Tibial artery (tissue), 4 donors: ENCODE measurements at places on chromosomes 5 and 9.

DNA sequence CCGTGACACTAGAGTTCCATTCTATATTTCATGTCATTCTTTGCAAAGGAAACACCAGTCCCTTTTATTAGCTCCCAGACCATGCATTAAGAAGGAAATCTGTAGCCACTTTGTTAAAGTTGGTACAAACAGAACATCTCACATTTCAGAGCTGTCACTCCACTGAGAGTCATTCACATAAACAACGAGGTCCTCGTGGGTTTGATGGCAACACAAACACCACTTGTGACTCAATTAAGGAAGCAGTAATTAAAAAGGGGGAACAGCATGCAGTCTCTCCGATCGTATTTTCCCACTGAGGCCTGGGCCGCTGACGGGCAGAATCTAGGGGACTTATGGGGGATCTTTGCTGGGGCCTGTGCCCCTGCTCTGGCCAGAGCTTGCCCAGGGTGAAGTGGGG, 94.2 kb upstream of the ZNF618 start:
- no peak overlapping the region for H3K27ac ChIP-seq
- H3K27me3 ChIP-seq = no peaks in the 10 kb centered on the region
- H3K36me3 ChIP-seq = no peaks in the 10 kb centered on the region
- H3K4me1 ChIP-seq = peaks cover 5% of the 10 kb centered on the region
- no peak overlapping the region for H3K4me3 ChIP-seq

DNA sequence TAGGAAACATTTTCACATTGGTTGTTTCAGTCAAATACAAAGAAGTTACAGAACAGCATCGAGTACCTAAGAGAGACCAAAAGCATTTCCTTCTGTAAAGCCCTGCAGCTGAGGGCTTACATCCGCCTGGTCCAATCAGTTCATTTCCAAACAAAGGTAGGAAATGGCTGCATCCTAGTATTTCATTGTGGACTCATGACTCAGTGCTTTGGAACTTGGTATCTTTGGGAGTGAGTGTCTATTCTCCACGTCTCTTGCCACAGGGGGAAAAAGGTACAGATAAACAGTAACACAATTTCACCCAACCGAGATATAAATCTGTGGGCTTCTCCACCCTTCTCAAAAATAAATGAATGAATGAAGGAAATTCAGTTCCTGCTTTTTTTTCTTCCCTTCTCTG, 75.4 kb downstream of the NFIB start:
- no peak overlapping the region for H3K27ac ChIP-seq
- no peaks in the 10 kb centered on the region for H3K36me3 ChIP-seq
- DNase-seq = no peak

DNA sequence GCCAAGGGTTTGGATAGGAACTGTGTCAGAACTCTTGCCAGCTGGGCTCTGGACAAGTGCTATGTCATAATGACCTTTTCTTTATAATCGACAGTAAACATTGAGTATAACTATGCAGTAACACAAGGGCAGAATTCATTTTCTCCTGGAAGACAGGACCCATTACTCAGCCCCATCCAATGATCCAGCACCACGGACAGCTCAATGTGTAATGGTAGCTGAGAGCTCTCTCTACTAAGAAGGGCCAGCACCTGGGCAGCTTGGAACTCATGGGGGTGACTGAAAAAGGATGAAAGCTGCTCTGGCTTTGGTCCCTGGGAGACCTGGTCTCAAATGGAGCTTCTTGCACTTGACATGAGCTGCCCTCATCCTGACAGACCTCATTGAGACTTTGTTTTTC, 347.8 kb downstream of the TRIM32 start:
- no peaks in the 10 kb centered on the region for H3K36me3 ChIP-seq
- H3K4me3 ChIP-seq = no peak overlapping the region
- H3K4me1 ChIP-seq = no peaks in the 10 kb centered on the region
- H3K27ac ChIP-seq = no peak overlapping the region
- no peak for DNase-seq

DNA sequence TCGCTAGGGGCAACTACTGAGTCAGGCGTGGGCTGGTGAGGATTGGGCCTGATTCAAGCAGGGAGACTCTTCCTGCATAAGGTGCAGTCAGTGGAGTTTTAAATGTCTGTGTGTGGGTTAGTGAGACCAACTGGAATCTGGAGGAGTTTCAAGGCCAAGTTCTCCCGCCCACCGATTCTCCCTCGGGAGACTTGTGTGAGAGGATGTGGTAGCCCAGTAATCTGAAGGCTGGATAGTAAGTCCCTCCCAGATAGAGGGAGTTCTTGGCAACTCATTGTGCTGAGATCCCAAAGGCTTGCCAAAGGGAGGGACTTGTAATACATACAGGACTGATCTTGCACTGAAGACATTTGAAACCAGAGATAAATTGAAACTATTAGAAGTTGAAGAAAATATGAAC, 51.8 kb downstream of the WDR36 start:
- H3K4me3 ChIP-seq = no peak overlapping the region
- H3K27me3 ChIP-seq = no peaks in the 10 kb centered on the region
- DNase-seq = peak; percentile 37
- no peaks in the 10 kb centered on the region for H3K4me1 ChIP-seq

- peaks cover 5% of the 10 kb centered on the region for H3K36me3 ChIP-seq
- no peaks in the 10 kb centered on the region for H3K27me3 ChIP-seq
- H3K27ac ChIP-seq = peak overlapping the region; percentile 3
- peaks cover 2% of the 10 kb centered on the region for H3K4me1 ChIP-seq
Observed at GRCh38 chr5:157747766-157748700, 4.5 kb downstream of the LSM11 start.

GRCh38 chr5:78293851-78294247, 649 bp downstream of the AP3B1 start:
- no peaks in the 10 kb centered on the region for H3K4me1 ChIP-seq
- no peak for DNase-seq
- H3K36me3 ChIP-seq = no peaks in the 10 kb centered on the region
- peak overlapping the region; percentile 90 for H3K4me3 ChIP-seq
- no peaks in the 10 kb centered on the region for H3K27me3 ChIP-seq

DNA sequence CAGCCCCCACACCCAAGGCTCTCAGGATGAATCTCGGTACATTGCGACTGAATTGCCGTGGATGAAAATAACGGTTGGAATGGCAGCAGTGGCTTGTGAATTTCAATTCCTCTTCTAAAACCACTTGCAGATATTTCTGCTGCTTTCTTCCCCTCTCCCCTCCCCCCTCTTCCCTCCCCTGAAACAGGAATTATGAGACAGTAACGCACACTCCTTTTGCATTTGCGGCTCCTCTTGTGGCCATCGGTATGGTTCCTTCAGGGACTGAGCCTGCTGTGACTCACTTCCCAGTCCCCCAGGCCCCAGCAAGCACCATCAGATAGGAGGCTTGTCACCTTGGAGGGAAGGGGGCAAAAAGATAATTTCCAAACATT, 9.7 kb downstream of the DCANP1 start:
- no peak for DNase-seq
- peaks cover 4% of the 10 kb centered on the region for H3K4me1 ChIP-seq
- H3K4me3 ChIP-seq = no peak overlapping the region
- no peaks in the 10 kb centered on the region for H3K27me3 ChIP-seq

- no peak for DNase-seq
- no peaks in the 10 kb centered on the region for H3K36me3 ChIP-seq
- H3K4me1 ChIP-seq = no peaks in the 10 kb centered on the region
- H3K27ac ChIP-seq = no peak overlapping the region
- no peak overlapping the region for H3K4me3 ChIP-seq
Observed at GRCh38 chr5:160494451-160494850, 72.8 kb downstream of the PTTG1 start.

GRCh38 chr9:74444369-74444768, 52.8 kb upstream of the RORB start:
- no peaks in the 10 kb centered on the region for H3K27me3 ChIP-seq
- no peak overlapping the region for H3K4me3 ChIP-seq
- no peaks in the 10 kb centered on the region for H3K36me3 ChIP-seq
- DNase-seq = no peak

DNA sequence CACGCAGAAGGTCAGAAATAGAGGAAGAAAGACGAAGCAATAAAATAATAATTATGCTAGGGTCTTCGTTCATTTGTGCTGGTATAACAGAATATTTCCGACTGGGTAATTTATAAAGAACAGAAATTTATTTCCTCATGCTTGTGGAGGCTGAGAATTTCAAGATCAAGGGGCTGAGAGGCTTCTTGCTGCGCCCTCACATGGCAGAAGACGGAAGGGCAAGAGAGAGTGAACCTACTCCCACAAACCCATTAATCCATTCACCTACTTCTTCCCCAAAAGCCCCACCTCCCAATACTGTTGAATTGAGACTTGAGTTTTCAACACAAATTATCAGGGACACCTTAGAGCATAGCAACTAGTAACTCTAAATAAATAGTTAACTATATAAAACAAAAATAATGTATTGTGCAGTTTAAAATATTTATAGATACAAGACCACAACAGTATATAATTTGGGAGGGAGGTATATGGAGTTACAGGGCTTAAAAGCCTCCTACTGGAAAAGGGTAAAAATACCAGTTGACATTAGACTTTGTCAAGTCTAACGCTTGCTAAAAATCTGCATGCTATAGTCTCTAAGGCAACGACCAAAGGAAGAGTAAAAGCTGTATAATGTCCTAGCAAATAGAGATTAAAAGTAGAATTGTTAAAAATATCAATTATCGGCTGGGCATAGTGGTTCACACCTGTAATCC, 40.3 kb upstream of the NAA35 start:
- H3K36me3 ChIP-seq = no peaks in the 10 kb centered on the region
- no peaks in the 10 kb centered on the region for H3K4me1 ChIP-seq
- no peak overlapping the region for H3K27ac ChIP-seq
- no peaks in the 10 kb centered on the region for H3K27me3 ChIP-seq
- H3K4me3 ChIP-seq = no peak overlapping the region

DNA sequence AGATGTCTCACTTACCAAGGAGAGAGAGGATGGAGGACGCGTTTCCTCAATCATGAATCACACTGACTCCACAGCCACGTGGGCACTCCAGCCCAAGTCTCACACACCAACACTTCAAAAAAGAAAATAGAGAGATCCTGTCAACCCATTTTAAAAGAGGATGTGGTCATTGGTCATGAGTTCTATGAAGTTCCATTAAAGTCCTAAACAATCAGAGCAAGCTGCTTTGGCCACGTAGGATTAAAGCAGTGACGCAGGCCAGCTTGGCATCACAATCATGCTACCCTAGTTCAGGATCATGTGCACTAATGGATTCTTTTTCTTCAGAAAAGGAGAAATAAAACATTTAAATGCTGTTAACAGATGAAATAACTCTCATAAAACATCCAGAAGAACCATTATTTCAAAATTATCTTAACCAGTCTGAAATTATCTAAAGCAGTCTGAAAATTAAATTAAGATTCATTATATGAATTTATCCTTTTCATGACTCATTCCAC, 108.1 kb downstream of the SEMA5A start:
- no peaks in the 10 kb centered on the region for H3K4me1 ChIP-seq
- no peaks in the 10 kb centered on the region for H3K27me3 ChIP-seq
- no peak overlapping the region for H3K4me3 ChIP-seq
- DNase-seq = no peak
- no peak overlapping the region for H3K27ac ChIP-seq
- no peaks in the 10 kb centered on the region for H3K36me3 ChIP-seq

DNA sequence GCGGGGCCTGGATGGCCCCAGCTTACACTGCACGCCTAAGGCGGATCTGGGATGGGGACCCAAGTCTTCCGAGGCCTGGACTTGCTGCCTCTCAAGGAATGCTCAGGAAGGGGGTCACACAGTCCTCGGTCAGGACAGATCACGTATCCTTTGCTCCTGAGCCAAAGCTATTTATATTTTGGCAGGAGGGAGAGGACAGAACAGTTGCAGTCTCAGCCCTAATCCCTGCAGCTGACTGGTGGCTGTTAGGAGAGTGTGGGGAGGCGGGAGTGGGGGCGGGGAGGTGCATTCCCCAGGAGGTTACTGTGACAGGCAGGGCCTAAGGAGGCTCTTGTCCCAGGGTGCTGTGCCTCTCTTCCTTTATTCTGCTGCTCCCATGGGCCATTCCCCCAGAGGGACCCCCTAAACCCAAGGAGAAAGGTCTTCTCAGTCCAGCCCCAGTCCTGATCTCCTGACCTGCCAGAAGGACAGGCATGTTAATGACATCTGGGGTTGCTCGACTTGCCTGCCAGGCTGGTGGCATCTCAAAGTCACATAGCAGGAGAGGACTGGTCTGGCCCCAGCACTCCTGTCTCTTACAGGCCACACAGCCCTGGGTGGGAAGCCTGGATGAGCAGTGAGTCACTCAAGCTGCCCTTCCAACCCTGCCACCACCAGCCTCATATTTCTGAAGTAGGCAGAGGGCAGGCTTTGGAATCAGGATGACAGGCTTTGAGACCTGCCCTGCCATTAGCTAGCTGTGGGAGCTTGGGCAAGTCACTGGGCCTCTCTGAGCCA, 51.9 kb downstream of the COL27A1 start:
- H3K36me3 ChIP-seq = no peaks in the 10 kb centered on the region
- no peaks in the 10 kb centered on the region for H3K27me3 ChIP-seq
- peak; percentile 91 for DNase-seq

GRCh38 chr9:24189986-24190385, 355.7 kb downstream of the IZUMO3 start:
- DNase-seq = no peak
- no peaks in the 10 kb centered on the region for H3K36me3 ChIP-seq
- H3K27ac ChIP-seq = no peak overlapping the region
- peaks cover 11% of the 10 kb centered on the region for H3K4me1 ChIP-seq
- H3K4me3 ChIP-seq = no peak overlapping the region

- no peaks in the 10 kb centered on the region for H3K4me1 ChIP-seq
- no peaks in the 10 kb centered on the region for H3K27me3 ChIP-seq
- DNase-seq = no peak
- peak overlapping the region; percentile 86 for H3K4me3 ChIP-seq
- peak overlapping the region; percentile 81 for H3K27ac ChIP-seq
- peaks cover 16% of the 10 kb centered on the region for H3K36me3 ChIP-seq
Observed at GRCh38 chr5:74766418-74766848, 484 bp downstream of the GFM2 start.

- peaks cover 46% of the 10 kb centered on the region for H3K4me1 ChIP-seq
- DNase-seq = no peak
- H3K27me3 ChIP-seq = no peaks in the 10 kb centered on the region
- H3K27ac ChIP-seq = no peak overlapping the region
- H3K4me3 ChIP-seq = no peak overlapping the region
Observed at GRCh38 chr5:168575391-168576372, 3.5 kb downstream of the PANK3 start.

GRCh38 chr5:89072842-89073672, 190.1 kb upstream of the MEF2C start:
- no peak overlapping the region for H3K4me3 ChIP-seq
- H3K36me3 ChIP-seq = no peaks in the 10 kb centered on the region
- no peak overlapping the region for H3K27ac ChIP-seq
- DNase-seq = no peak
- no peaks in the 10 kb centered on the region for H3K4me1 ChIP-seq
